ENCODE measurements at places on chromosomes 5 and 9.

DNA sequence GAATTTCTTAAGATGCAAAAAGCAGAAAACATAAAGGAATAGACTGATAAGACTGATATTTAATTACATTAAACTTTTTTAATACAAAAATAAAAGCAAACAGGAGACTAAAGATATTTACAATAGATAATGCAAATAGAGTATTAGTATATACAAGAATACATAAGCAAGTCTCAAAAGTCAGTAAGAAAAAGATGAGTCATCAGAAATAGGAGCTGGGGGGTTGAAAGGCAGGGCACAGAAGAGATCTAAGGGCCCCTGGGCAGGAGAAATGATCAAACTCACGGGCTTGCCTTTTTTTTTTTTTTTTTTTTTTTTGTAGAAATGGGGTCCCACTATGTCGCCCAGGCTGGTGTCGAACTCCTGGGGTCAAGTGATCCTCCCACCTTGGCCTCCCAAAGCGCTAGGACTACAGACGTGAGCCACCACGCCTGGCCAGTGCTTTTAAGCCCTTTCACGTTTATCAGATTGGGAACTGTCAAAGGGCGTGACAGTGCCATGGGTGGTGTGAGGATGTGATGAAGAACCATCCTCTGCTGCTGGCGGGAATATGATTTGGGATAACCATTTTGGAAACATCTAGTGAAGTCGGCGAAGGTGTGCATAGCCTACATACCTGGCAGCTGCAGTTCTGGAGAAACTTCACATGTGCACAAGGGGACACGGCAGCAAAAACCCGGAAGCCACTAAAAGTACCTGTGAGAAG, 126.1 kb downstream of the CACNA1B start:
- DNase-seq = no peak

DNA sequence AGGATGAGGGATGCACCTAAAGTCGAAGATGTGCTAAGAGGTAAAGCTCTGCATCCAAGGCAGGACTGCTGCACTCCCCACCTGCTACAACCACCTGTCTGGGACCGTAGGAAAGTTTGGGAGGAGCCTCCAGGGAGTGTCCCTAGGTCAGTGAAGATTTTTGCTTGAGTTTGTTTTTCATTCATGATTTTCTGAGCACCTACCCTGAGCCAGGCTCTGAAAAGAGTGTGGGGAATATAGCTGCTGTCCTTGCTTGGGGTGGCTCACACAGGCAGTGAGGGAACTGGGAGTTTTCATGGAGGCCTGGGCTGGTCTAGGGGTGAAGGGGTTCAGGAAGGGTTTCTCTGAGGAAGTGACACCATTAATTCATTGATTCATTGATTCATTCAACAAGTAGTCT, 48.9 kb downstream of the SAR1B start:
- no peak for DNase-seq

DNA sequence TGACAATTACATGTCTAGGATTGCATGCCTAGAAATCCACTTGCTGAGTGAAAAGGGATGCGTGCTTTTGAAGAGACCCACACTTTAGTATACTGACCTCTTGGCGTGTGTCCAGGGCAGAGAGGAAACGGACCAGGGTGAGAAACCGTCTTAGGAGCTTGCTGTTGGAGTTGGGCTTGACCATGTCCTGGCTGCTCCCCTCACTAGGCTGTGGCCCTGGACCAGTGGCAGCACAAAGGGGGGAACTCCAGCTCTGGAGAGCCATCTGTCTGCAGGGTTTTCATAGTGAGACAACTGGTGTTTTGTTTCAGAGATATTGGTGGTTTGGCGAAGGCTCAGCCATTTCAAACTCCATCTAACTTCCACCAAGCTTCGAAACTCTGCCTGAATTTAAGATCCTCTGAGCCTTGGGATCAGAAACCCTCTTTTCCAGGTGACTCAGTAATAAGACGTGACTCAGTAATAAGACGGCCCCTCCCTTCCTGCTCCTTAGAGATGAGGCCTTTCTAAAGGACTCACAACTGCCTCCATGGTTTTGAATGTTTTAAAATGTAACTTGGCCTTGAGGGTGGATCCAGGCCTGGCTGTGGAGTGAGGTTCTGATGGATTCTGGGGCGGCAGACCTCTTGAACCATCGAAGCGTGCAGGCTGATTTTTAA, 165.8 kb downstream of the MELK start:
- peak; percentile 9 for DNase-seq

DNA sequence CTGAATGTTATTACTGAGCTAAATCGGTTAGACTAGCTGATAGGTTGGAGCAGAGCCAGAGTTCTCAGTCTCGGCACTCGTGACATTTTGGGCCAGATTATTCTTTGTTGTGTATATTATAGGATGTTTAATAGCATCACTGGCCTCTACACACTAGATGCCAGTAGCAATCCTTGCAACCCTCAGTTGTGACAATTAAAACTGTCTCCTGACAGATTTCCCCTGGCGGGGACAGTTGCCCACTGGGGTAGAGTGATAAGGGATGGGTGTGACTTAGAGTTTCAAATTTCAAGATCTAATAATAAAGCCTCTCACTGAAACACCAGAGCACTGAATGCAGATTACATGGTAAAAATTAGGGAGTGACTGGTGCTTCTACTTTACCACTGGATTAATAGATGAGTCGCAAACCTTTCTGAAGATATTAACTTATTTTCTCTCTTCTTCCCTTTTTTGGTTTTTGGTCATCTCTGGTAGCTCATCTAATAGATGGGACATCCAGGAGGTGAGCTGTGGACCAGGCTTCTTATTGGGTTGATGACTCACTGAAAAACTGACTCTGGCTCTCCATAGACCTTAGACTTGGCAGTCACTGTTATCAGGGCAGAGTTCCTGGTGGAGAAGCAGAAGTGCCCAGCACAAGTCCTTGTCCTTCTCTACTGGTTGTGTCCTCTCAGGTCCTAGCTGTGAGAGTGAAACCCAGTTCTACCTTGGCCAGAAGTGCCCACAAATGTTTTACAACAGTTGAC, 150.3 kb downstream of the UNC13B start:
- DNase-seq = no peak

- no peak for DNase-seq
These were observed 109.7 kb downstream of the MLLT3 start for GRCh38 chr9:20512636-20513035.

DNA sequence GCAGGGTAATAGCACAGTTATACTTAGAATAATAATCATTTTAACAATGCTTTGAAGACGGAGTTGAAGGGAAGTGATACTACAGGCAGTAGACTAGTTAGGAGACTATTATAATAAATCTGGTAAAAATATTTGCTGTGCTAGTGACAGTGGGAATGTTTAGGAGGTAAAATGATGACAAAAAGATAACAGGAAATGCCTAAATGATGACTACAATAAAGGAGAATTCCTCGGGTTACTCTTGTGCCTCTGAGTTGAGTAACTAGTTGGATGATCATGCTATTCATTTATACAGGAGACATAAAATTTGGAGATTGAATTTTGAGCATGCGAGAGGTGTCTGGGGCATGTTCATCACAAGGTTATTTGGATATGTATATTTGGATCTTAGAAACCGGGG, 32.2 kb upstream of the PAM start:
- peak; percentile 34 for DNase-seq

- no peak for DNase-seq
These were observed 74.5 kb downstream of the WNK2 start for GRCh38 chr9:93258419-93258817.
